Natural killer cell (primary cell): ENCODE measurements at places on chromosomes 5 and 9.

DNA sequence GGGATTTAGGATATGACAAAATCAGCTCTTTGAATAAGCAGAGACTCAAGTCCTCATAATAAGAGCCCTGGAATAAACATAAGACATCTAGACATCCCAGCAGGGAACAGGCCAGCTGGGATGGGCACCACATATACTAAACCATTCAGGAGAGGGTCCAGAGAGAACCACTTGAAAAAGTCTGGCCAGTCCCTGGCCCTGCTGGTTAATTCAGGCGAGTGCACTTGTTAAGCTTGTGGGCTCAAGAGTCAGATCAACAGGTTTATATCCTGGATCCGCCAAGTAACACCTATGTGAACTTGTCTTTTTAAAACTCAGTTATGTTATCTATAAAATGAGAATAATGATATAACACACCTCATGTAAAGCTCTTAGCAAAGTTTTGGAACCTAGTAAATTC lies 63.3 kb downstream of the CAVIN4 start:
- DNase-seq: no peak

GRCh38 chr5:72677447-72677846 lies 139.0 kb upstream of the TNPO1 start:
- DNase-seq: no peak

- DNase-seq: no peak
Measured at GRCh38 chr9:25225938-25226760, 452.1 kb downstream of the TUSC1 start.

DNA sequence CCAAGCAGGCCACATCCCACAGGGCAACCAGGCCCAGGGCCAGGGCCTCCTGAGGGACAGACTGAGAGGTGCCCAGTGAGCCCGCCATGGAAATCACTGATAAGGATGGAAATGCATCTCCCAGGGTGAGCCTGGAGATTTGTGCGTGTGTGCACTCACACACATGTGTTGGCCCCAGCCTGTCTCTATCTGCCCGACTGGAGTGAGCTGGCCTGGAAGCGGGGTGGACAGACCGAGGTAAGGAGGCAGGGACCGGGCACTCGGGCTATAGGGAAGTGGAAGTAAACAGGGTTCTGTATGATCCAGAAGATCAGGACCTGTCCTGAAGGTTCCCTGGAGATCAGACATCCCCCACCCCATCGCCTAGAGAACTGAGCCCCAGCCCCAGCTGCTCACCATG lies 17.4 kb downstream of the GFI1B start:
- DNase-seq: no peak

DNA sequence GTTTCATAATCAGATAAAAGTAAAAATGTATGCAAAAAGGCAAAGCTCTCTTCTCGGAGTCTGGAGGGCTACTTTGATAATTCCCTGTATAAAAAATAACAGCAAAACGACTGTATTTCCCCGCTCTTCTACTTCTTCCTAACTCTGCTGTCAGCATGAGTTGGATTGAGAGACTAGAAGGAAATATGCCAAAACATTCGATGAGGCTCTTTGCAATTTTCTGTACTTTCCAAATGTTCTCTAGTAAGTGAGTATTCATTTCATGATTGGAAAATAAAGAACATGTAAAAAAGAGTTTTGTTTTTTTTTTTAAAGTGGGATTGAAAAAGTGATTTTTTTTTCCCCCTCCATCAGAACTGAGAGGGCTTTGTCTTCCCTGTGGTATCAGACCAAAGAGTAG lies 677.5 kb downstream of the ACTL7B start:
- DNase-seq: no peak

GRCh38 chr5:32298059-32298415 lies 14.7 kb downstream of the MTMR12 start:
- no peak for DNase-seq

GRCh38 chr9:113343732-113344231 lies 3.7 kb upstream of the WDR31 start:
- DNase-seq: no peak

DNA sequence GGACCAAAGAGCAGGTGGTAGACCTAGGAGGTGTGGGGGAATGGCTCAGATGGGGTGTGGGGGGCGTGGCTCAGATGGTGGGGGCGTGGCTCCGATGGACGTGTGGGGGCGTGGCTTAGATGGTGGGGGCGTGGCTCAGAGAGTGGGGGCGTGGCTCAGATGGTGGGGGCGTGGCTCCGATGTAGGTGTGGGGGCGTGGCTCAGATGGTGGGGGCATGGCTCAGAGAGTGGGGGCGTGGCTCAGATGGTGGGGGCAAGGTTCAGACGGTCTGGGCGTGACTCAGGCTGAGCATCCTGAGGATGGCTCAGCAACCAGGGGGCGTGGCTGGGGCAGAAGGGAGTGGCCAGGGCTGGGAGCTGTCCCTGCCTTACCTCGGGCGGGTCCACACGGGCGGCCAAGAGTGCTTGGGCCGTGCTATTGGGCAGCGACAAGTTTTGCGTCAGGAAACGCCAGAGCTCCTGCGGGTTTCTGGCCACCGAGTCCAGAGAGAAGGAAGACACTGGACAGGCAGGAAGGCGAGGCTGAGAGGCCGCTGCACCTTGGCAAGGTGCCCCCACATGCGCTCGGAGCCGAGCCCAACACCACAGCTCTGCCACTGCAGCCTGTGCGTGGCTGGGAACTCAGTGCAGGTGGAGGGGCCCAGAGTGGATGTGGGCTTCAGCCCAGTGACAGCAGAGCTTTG lies 5.9 kb downstream of the ABCA2 start:
- DNase-seq: peak; percentile 85

GRCh38 chr5:43300112-43300511 lies 13.1 kb downstream of the HMGCS1 start:
- DNase-seq: no peak

GRCh38 chr9:110065532-110065931 lies 142.4 kb downstream of the C9orf152 start:
- no peak for DNase-seq
